ENCODE measurements at places on chromosomes 7 and 10.

DNA sequence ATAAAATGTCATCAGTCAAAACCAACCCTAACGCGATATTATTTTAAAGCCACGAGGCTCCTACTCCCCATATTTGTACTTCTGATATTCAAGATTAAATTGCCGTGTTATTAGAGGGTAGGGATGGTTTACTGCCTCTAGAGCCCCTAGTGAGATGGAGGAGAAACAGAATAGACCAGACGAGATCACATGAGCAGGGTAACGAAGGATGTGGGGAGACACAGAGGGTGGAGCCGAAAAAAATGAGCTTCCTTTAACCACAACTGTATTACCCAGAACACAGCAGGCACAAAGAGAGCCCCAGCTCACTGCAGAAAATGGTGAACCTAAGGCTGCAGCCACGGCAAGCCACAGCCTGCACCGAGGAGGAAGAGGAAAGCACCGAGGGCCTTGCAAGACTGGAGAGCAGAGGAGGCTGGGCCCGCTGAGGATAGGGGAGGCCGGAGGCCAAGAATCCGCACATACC is 14.3 kb downstream of the ZC3HAV1 start:
- peak; percentile 90 for DNase-seq

DNA sequence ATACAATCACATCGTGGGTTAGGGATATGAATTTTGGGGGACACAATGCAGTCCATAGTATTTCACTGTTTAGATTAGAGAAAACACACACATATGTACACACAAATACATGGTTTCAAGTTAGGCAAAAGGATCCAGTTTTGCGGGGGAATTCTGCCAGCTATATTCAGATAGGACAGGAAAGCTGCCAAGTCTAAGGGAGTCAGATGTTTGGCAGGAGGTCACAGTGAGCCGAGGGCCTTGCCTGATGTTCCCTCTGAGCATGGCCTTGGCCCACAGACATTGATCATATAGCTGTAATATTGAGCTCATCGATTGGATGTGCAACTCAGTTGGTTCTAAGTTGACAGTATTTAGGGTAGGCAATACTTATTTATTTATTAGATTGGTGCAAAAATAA is 122.8 kb downstream of the ADRA2A start:
- no peak for DNase-seq

DNA sequence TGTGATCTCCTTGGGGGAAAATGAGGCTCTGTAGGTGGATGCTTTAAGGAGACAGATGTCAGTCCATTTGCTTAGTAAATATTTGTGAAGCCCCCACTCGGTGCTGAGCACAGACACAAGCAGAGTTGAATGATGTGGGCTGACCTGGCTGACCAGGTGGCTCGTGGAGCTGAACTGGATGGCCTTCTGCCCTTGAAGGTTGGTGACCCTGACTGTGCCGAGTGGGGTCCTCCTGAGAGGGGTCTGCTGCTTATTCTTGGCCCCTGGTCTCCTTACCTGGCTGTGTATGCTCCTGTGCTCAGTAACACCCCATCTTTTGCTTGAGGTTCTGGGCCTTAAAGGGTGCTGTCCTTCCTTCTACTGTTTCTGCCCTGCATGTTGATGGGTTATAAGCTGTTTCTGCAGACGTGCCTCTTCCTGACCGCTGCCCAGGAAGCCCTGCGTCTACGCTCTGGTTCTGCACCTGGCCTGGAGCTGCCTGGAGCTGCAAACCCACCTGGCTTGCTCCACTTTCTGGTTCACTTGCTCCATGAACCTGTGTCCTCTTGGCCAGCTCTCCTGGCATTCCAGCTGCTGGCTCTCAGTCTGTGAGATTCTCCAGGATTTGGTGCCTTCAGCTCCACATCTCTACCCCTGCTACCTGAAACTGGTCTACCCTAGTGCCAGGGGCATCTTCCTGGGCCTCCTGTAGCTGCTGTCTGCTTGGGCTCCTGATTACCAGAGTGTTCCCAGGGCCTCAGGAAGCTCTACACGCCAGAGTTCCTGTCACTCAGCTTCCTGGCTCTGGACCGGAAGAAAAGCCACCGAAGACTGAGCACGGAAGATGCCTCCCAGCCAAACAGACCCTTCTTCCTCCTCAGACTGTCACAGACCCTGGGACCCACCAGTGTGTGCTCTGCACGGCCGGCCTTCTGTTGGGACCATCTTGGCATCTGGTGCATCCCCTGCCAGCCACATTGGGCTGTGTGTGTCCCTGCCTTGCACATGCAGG is 76.5 kb downstream of the ADCY1 start:
- DNase-seq, result peak; percentile 0

DNA sequence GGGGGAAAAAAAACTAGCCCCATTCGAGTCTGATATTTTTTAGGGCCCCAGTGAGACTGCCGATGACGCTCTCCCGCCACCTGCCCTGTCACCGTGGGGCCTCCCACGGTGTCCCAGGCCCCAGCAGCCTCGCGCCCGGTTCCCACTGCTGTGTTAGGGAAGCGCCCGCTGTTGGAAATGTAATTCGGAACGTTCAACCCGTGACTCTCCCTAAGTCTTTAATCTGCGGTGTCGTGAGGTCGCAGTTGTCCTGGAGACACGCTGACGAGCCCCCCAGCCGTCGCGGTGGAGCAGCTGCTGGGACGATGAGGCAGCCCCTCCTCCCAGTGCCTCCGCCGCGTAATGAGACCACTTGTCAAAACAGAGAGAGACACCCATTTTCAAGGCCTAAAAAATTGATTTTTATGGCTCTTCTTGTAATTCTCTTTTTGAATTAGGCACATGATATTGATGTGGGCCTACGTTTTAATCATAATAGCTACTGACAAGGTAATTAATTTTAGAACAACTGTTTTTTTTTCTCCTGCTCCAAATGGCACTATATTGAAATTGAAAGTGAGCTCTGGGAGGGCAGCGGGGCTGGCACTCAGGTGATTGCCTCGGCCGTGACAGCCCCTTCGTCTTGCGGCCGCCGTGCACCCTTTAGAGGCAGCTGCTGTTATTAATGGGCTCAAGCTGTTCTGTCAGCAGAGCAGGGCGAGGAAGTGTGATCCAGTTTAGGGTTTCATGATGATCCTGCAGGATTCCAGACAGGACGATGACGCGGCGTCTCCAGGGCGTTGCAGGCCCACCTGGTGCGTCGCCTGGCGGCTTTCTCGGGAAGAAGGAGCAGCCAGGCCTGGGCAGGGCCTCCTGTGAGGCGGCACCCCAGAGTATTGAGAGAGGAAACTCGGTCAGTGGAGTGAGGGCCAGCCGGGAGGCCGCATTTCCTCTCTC is 63.3 kb downstream of the NKX6-2 start:
- DNase-seq, result no peak

- DNase-seq, result no peak
Observed at GRCh38 chr10:76168437-76168836, 737.0 kb downstream of the LRMDA start.

GRCh38 chr10:2885288-2886278 is 181.8 kb upstream of the PFKP start:
- no peak for DNase-seq

DNA sequence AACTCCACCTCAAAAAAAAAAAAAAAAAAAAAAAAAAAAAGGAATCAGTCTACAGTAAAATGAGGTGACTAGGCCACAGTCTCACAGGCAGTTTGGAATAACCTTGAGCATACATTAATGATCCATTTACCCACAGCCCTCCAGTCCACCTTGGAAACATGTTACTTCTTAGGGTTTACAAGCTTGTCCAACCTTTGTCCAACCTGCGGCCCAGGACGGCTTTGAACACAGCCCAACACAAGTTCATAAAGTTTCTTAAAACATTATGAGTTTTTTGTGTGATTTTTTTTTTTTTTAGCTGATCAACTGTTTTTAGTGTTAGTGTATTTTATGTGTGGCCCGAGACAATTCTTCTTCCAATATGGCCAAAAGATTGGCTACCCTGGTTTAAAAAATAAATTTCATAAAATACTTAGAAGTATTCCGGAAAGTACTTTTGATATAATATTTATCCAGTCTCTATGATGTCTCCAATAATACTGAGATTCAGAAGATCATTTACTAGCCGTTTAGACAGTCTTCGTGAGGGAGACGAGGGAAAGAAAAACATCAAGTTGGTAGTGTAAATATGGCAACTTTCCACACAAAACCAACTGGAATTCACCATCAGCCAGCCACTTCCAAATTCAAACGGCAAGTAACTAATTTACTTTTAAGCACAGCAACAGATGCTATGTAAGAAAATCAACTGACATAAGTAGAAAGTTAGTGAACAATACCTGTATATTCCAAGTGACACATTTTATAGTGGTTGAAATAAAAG is 9.9 kb downstream of the BAZ1B start:
- no peak for DNase-seq

DNA sequence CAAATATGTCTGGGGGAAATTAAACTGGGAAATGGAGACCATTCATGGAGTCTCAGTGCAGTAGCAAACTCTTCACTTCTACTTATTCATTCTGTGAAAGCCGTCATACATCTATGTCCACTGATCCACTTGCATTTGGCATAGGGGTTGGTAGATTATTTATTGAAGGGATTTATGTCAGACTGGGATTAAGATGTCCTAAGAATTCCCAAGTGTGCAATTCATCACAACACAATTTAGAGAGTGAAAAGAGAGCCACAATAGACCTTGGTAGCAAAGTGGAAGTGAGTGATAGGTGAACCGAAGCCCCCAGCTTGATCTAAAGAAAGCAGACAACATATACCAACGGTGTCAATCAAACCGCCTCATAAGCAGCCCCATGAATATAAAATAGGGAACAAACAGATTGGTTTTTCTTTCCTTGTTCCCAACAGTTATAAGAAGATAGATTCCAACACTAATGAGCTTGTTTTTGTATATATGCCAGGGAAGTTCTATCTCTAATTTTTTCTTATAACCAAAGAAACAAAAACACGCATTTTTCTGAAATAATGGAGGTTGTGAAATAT is 234.3 kb downstream of the CACNA2D1 start:
- no peak for DNase-seq

DNA sequence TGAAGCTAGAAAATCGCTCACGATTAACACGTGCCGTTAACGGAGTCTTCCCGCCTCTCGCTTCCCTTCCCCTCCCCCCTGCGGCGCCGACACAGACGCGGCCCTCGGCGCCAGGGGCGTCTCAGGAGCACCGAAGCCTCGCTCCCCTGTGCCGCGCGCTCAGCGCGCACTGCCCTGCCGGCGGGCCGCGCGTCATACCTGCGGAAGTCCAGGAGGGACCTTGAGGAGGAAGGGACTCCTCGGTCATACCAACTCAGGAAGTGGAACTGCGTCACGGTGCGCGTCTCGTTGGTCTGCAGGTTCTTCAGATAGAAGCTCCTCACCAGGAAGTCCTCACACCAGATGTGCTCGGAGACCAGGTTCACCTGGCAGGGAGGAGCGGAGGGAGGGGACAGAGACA is 239.6 kb downstream of the DNAJB6 start:
- peak; percentile 61 for DNase-seq

- no peak for DNase-seq
Observed at GRCh38 chr10:47294057-47294456, 5.9 kb upstream of the GDF10 start.

DNA sequence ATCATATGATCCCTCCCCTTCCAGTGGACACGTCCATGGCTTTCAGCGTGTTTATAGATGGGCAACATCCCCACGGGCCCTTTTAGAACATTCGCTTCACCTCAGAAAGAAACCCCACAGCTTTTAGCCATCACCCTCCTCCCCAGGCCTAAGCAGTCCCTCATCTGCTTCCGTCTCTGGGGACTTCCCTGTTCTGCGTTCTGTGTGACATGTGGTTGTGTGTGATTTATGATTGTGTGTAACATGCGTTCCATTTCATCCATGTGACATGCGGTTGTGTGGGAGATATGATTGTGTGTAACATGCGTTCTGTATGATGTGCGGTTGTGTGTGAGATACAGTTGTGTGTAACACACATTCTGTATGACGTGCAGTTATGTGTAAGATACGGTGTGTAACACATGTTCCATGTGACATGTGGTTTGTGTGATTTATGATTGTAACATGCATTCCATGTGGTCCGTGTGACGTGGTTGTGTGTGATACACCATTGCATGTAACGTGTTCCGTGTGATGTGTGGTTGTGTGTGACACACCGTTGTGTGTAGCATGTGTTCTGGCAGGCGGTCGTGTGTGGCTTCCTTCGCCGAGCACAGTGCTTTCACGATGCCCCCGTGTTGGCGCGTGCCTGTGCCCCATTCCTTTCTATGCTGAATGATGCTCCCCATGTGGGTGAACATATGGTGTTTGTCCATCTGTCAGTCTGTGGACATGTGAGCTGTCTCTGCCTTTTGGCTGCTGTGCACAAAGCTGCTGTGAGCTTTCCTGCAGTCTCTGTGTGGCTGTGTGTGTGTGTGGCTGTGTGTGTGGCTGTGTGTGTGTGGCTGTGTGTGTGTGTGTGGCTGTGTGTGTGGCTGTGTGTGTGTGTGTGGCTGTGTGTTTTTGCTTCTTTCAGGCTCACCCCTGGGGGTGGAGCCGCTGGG is 26.2 kb downstream of the PWWP2B start:
- no peak for DNase-seq

- DNase-seq, result no peak
Observed at GRCh38 chr10:48451969-48452878, 145.7 kb downstream of the MAPK8 start.

- DNase-seq, result no peak
Observed at GRCh38 chr7:135910393-135911036, 66.6 kb downstream of the MTPN start.

DNA sequence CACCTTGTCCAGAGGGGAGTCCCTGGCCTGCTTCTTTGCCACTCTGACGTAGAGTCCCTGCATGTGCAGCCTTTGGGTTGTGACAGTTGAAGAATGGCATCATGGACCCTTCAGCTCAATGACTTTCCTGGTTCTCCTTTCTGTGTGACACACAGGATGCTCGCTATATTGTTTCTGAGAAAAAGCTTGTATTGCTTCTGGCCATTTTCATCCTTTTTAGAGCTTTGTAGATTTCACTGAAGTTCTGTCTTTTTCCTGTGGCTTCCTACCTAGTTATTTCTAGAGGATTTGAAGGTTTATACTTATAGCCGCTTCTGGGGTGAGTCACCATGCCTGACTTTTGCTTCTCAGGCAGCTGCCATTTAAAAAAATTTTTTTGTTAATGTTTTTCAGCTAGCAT is 27.0 kb downstream of the SND1 start:
- no peak for DNase-seq

DNA sequence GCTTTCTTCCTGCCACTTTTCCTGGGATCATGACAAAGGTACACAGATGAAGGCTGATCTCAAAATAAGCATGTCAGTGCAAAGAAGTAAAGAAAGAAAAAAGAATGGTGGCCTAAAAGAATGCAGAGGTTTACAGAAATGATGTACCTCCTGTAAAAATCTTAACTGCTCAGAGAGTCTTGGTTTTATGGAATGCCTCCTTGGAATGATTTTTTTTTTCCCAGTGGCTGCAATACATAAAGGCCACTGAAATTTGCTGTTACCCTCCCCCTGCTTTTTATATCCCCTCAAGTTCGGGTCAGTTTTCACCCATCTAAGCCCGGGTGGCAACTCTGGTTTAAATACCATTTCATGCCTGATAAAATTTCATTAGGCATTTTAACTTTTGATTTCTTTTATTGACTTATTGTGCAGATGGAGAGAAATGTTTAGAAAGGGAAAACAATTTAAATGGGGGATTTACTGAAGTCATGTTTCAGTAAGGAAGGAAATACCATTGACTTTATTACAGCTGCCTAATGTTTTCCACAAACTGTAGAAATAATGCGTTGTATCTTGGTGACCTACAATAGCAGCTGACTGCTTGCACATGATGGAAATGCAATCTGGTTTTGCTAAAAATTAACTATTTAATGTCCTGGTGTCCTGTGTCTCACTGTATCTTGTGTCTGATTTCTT is 102.5 kb downstream of the SAMD9 start:
- no peak for DNase-seq

GRCh38 chr7:116601426-116601825 is 70.6 kb upstream of the MET start:
- DNase-seq, result no peak

All from CD4-positive, alpha-beta T cell treated with Interleukin-6 at 100 ng/mL for 8 hours (primary cell).